NCI-H524 (cell line): ENCODE measurements at places on chromosomes 3 and 15.

- DNase-seq, result no peak
These were observed 129.2 kb upstream of the CBLB start for GRCh38 chr3:105997800-105998526.

GRCh38 chr3:113243071-113243470 lies 31.7 kb downstream of the BOC start:
- DNase-seq, result peak; percentile 16

DNA sequence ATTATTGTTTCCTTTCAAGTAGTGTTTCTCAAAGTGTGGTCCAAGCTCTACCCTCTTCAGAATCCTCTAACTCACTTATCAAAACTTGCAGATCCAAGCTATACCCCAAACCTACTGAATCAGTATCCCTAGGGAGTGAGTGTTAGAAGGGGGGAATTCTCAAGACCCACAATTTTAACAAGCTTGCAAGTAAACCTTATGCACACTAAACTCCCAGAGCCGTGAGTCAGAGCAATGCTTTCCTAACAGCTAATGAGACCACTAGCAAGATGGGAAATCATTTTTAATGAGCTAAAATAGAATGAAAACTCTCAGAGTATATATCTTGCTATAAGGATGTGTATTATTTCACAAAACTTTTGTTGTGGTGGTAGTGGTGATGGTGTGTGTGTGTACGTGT lies 41.1 kb upstream of the SRGAP3 start:
- no peak for DNase-seq

GRCh38 chr15:101313041-101313761 lies 18.2 kb upstream of the SNRPA1 start:
- DNase-seq, result no peak

GRCh38 chr15:91471468-91471867 lies 371.4 kb downstream of the SV2B start:
- no peak for DNase-seq

GRCh38 chr15:52709187-52709981 lies 30.2 kb upstream of the ATOSA start:
- no peak for DNase-seq

GRCh38 chr15:66941108-66941711 lies 124.2 kb upstream of the SMAD3 start:
- DNase-seq, result no peak

DNA sequence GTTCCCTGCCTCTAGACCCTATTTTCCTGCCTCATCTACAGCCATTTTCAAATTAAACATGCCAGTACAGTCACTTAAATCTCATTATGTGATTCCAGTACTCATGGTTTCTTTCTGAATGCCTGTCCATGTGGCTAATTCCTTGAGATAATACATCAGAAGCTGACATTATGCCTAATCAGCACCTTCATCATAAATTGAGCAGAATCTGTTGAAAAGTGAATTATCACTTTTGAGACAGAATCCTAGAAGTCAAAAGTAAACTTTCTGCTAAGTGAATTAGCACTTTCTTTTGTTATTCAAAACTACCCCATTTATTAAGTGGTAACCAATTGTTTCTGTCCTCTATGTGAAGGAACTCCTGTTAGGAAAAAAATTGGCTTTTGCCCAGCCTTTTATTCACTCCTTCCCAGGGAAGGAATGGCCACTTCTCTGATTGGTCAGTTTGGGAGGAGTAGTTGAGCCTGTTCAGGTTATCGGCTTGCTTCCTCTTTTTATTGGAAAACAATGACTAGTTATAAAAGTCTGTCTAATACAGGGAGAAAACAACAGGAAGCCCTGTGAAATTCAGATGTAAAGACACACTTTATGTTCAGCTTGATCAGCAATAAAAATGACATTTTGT lies 40.5 kb downstream of the OSTN start:
- no peak for DNase-seq

DNA sequence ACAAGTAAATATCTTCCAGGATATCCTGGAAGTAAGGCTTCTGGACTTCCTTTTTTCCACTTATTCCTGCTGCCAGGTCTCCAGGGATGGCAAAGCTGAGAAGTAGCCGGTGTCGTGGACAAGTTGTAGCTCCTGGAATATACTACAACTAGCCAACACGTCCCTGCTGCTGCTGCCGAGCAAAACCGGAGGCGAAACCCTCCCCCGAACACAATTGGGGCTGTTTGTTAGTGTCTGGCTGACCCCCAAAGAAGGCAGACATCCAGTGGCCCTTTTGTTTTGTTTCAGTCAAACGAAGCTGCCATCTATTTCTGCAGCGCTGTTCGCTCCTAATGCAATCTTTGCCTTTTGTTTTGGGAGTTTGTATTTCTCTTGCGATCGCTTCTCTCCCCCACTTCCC lies 45.3 kb upstream of the EIF5A2 start:
- DNase-seq, result no peak

DNA sequence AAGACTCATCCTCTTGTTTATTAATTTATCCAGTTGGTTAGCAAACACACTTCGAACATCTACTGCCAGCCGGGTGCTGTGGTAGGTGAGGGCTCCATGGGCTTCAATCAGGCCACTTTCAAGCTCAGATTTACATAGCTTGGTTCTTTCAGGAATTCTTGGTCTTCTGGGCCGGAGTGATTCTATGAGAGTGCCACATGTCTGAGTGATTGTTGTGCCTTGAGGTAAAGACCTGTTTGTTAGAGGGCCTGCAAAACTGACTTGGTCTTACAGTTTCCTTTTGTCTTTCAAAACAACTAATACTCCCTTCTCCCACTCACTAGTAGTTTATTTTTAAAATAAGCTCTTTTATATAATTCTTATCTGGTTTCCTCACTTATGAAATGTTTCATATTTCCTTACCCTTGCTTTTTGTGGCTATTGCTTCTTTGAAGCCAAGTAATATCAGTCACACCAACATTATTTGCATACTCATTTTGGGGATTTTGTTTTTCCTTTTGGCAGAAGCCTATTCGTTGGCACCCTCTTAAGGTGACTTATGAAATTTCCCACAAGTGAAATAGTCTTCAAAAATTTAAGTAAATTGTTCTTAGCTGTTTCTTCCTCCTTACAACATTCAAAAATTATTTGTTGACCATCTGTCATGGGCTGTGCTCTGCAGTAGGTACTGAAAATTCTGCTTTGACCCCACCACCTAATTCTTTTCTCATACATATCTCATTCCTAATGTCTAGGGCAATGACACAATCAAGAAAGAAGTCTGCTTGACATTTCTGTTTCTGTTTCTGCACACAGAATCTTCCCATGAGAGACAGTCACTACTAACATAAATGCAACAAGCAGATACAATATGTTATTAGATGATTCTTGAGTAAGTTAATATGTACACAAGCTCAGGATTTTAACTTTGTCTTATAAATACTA lies 120.2 kb downstream of the LRRC28 start:
- no peak for DNase-seq

GRCh38 chr15:75705854-75706681 lies 6.6 kb downstream of the CSPG4 start:
- DNase-seq, result no peak

DNA sequence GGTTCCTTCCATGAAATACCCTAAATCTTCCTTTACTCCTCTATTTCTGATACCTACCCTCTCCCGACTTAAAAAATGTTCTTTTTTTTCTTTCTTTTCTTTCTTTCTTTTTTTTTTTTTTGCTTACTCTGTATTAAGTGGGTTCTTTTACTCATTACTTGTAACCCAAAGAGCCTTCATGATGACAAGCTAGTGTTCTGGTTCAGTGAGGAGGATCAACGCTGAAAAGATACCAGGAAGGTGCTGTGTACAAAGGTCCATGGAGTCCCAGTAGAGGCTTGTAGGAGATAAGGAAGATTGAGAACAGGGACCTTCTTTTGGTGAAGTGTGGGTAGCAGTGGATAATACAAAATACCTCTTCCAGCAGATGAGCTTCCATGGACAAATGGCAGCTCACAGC lies 63.8 kb upstream of the SLC2A2 start:
- no peak for DNase-seq

DNA sequence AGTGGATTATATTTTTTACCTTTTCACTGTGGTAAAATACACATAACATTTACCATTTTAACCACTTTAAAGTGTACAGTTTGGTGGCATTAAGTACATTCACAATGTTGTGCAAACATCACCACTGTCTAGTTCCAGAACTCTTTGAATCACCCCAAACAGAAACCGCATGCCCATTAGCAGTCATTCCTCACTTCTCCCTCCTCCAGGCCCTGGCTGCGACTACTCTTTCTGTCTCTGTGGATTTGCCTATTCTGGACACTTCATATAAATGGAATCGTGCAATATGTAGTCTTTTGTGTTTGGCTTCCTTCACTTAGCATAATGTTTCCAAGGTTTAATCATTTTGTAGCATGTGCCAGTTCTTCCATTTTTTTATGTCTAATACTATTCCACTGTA lies 409.8 kb downstream of the NTRK3 start:
- DNase-seq, result no peak

GRCh38 chr3:140152851-140153639 lies 218.1 kb downstream of the CLSTN2 start:
- no peak for DNase-seq
